Astrocyte of the cerebellum (primary cell): ENCODE measurements at places on chromosomes 16 and 17.

DNA sequence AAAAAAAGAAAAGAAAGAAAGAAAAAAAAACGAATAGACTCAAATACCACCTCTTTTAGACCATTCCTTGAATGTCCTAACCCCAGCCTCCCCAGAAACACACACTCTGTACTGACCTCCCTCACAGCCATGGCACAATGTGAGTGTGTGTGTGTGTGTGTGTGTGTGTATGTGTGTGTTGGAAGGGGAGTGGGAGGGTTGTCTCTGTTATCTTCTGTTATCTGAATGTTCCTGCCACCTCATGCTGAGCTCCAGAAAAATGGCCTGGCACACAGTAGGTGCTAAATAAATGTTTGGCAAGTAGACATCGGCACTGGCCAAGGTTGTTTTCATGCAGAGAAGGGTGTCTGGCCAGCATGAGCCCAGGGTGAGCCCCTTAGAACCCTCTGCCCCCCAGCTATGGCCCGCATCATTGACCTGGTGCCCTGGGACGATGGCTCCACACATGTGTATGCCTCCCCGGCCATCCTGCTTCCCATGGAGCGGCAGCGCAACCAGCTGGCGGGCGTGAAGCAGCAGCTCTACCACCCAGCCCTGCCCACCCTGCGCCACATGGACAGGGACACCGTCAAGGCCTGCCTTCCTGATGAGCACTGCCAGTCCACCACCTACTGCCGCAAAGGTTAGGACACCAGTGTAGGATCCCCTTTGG lies 6.6 kb upstream of the CNGB1 start:
- DNase-seq = no peak

- no peak for DNase-seq
These were observed 112.6 kb upstream of the IRX5 start for GRCh38 chr16:54817940-54818574.

DNA sequence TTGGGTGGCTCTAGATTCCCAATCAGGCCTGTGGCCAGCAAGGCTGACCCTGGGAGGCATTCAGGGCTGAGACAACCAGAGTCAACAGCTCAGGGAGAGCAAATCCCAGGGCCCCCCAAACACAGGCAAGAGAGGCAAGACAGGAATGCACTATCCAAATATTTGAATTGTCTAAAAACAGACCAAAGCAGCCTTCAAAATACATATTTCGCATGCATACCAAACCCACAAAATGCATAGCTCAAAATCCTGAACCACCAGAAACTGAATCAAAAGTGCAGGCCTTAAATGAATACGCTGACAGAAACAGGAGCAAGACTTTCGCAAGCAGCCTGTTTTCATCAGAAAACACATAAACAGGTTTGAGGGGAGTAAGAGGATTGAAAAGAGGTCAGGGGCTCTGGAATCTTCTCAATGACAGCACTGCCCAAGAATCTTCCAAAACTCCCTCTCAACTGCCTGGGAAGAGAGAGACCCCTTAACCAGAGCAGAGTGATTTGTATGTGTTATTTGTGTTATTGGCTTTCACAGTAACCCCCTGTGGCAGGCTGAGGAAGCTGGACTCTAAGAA lies 213.6 kb upstream of the CDH5 start:
- DNase-seq = peak; percentile 86

DNA sequence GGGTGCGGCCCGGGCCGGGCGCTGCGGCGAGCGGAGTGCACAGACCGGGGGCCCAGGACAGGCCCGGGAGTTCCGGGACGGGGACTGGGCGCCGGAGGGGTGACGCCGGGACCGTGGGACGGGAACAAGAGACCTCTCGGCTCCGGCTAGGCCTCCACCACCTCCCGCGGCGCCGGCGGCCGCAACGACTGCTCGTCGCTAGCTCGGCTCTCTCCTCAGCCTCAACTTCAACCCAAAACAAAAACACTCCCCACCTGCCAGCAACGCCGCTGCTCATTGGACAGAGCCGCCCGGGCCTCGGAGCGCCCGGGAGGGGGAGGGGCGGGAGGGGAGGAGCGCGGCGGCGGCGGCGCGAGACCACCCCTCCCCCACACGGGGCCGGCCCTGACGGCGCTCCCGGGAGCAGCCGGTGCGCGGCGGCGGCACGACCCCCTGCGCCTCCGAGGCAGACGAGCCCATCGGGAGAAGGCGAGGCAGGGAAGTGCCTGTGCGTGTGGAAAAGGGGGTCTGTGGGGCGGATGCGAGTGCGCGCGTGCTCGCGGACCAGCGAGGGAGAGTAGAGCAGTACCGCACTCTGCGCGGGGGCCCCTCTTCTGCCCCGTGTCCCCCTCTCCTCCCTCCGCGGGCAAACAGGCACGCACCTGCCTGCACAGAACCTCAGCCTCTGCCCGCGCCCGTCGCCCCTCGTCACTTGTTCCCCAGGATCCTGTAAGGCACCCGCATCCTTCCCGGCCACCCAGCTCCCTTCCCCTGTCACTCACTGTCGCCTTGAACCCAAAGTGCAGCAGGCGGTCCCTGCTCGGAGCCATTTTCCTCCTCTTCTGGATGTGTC lies at the start of gene FBXL20:
Gene FBXL20 (minus strand): TSS at position 215 of the 832 bp plus-strand sequence. CDS start 224 bp downstream, outside the sequence.
- DNase-seq = peak; percentile 70

GRCh38 chr17:39915559-39915958 lies 2.9 kb downstream of the GSDMB start:
- no peak for DNase-seq

- DNase-seq = no peak
These were observed 3.5 kb downstream of the ZFPM1 start for GRCh38 chr16:88456356-88457292.

GRCh38 chr16:9082422-9082821 lies 9.0 kb upstream of the HAPSTR1 start:
- no peak for DNase-seq

DNA sequence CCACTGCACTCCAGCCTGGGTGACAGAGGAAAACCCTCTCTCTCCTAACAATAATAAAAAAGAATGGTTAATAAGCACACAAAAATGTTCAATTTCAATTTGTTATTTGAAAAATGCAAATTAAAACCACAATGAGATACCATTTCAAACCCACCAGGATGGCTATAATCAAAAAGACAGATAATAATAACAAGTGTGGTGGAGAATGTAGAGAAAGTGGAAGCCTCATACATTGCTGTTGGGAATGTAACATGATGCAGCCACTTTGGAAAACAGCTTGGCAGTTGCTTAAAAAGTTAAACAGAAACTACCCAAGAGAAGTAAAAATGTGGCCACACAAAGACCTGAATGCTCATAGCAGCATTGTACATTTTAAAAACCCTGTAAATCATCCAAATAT lies 51.8 kb upstream of the MAP3K14 start:
- peak; percentile 91 for DNase-seq

- DNase-seq = no peak
These were observed 1.5 kb downstream of the C17orf114 start for GRCh38 chr17:4800462-4801196.

DNA sequence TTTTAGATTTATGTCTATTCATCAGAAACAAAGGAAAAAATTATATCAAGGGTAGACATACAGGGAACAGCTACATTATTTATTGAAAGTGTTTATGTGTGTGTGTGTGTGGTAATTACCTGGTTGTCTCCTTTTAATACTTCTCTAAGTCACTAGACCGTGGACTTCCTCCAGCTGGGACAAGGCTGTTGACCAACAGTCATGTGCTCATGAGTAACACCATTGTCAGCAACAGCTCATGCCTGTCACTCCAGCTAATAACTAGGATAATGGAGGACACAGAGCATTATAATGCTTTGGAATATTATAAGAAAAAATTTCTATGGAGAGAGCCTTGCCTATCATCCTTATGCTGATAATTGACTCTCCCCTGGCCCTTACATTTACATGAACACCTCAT lies 125.3 kb upstream of the SALL1 start:
- DNase-seq = no peak

GRCh38 chr16:15523092-15523541 lies 88.7 kb downstream of the BMERB1 start:
- DNase-seq = no peak

- DNase-seq = no peak
These were observed 72.0 kb upstream of the ZNF750 start for GRCh38 chr17:82911822-82912221.
